Germinal center (tissue), 1 donor: ENCODE measurements at places on chromosomes 1 and 21.

- DNase-seq, result no peak
Measured at GRCh38 chr1:179589509-179589908, 2.1 kb upstream of the TDRD5 start.

DNA sequence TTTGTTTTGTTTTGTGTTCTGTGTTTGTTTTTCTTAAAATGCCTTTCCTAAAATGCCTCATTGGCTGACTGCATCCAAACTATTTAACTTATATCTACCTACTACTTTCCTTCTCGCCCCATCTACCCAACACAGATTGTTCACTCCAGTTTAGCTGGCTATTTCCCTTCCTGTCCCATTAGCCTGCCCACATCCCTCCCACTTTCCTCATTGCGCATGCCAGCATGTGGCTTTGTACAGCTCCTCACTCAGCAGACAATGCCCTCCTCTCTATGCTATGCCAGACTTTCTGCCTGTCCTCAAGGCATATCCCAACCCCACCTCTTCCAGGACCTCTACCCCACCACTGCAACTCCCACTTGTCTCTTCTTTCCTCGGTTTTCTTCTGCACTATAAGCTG is 94.7 kb upstream of the C1orf21 start:
- DNase-seq, result no peak

- no peak for DNase-seq
Measured at GRCh38 chr1:81232420-81232819, 568.3 kb upstream of the ADGRL2 start.

DNA sequence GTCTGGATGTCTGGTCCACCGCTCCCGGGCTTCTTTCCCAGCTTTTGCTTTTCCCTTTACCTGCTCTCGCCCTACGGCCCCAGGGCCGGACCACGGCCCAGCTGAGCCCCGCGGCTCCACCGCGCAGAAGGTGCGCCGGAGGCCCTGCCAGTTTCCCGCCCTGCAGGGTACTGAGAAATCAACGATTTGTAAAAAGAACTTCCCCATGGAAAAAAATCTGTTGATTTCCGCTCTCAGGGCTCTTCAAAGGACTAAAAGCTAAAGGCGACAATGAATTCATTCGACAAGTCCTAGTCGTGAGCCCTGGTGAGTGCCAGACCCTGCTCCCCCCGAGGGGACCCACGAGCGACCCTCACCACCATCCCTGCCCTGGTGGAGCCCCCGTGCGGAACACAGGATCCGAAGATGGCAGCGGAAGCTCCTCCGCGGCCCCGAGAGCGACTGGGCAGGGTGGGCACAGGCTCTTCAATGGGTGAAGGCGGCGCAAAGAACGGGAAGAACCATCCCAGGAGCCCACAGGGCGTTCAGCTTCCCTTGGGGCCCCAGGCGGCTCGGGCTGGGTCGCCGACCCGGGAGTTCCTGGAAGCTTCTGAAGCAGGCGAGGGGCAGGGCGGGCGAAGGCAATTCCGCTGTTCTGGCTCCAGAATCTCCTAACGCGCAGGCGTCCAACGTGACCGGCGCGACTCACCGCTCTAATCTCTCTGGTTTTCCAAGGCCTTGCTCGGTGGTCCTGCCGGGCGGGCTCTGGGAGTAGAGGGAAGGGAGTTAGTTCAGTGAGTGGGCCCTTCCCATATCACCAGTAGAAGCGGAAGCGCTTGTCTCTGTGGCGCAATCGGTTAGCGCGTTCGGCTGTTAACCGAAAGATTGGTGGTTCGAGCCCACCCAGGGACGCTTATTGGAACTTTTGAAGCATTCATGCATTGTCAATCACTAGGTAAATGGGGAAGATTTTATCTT is 6.6 kb upstream of the RNU1-2 start:
- DNase-seq, result peak; percentile 43
